T-cell (primary cell): ENCODE measurements at places on chromosomes 4 and X.

- no peak for DNase-seq
Measured at GRCh38 chr4:3335385-3335784, 42.6 kb downstream of the RGS12 start.

- no peak for DNase-seq
Measured at GRCh38 chr4:186881521-186882220, 158.0 kb upstream of the FAT1 start.

- DNase-seq: no peak
Measured at GRCh38 chr4:145019346-145019745, 78.7 kb downstream of the ANAPC10 start.

DNA sequence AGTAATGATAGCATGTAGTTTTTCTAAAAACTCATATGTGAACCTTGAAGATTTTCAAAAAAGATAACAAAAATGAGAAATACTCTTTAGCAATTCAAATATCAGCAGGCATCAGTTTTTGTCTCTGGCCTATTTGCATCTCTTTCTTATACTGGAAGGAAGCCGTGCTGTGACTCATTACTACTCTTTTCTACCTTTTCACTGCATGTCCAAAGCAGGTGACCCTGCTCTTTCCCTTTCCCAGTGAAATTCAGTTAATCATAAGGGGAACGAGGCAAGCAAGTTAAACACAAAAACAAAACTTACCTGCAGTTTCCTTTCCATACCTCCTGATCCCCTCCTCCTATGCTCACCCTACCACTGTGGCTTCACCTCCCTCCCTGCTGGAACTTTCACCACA, 9.3 kb downstream of the SPATA4 start:
- no peak for DNase-seq

- no peak for DNase-seq
Measured at GRCh38 chr4:181909368-181909767, 333.8 kb upstream of the TENM3 start.

- DNase-seq: no peak
Measured at GRCh38 chr4:157591245-157591644, 370.7 kb downstream of the GRIA2 start.

- no peak for DNase-seq
Measured at GRCh38 chr4:91497892-91498291, 805.9 kb upstream of the GRID2 start.

DNA sequence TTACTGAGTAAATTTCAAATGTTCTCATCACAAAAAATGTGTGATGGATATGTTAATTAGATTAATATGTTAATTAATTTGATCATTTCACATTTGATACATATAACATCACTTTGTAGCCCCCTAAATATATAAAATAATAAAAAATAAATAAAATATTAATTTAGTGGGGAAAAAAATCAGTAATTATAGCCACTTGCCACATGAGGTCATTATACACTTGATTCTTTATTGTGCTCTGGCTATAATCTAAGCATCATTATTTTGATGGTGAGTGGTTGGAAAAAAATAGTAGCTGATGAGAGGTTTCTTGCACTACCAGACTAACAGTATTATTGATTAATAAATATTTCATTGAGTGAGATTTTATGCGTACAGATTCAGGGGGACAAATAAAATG, 57.4 kb downstream of the DCK start:
- no peak for DNase-seq

- no peak for DNase-seq
Measured at GRCh38 chr4:151031831-151032605, 16.9 kb upstream of the LRBA start.

- no peak for DNase-seq
Measured at GRCh38 chr4:25915353-25915705, 1.3 kb downstream of the SMIM20 start.

GRCh38 chr4:119690871-119691270, 62.3 kb upstream of the PDE5A start:
- no peak for DNase-seq

- no peak for DNase-seq
Measured at GRCh38 chr4:120977435-120977997, 55.0 kb upstream of the PRDM5 start.

- DNase-seq: no peak
Measured at GRCh38 chr4:96912716-96913115, 1072.8 kb downstream of the PDHA2 start.

GRCh38 chrX:101617211-101618191, at the start of gene ARMCX6:
TSS of gene ARMCX6 (minus strand) at chrX:101618000. CDS start at chrX:101616620, 1,380 bp downstream.
- DNase-seq: peak; percentile 59

DNA sequence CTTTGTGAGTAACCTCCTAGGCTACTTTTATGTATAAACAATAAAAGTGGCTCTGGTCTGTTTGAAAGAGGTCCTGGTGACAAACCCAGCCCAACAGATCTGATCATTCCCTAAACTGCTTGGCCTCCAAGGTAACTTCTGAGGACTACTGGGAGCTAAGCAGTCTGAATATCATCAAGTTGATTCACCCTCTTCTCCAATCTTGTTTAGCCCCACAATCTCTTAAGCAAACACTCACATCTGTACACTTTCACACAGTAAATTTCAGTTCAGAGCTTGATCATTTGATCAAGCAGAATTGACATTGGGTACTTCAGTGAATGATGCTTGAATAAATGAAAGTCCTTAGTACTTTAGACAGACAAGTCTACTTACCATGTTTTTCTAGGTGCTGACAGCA, 74.7 kb downstream of the HCCS start:
- no peak for DNase-seq

- DNase-seq: no peak
Measured at GRCh38 chr4:83251447-83251830, 33.2 kb downstream of the COQ2 start.

- no peak for DNase-seq
Measured at GRCh38 chrX:84064164-84064563, 123.8 kb downstream of the RPS6KA6 start.

DNA sequence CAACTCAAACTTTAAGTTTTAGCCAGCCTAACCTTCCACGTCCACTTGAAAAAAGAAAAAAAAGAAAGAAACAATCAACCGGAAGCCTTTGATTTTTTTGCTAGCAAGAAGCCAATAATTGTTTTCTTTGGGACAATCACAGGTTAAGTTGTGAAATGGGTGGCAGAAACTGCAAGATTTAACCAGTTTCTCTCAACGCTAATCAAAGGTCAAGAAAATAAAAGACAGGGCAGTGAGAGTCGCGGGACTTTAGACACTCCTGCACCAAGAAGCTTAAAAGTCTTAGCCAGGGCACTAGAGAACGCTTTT, 1.0 kb downstream of the ACSL1 start:
- DNase-seq: no peak

GRCh38 chr4:53306729-53307128, 59.1 kb downstream of the SCFD2 start:
- DNase-seq: no peak

DNA sequence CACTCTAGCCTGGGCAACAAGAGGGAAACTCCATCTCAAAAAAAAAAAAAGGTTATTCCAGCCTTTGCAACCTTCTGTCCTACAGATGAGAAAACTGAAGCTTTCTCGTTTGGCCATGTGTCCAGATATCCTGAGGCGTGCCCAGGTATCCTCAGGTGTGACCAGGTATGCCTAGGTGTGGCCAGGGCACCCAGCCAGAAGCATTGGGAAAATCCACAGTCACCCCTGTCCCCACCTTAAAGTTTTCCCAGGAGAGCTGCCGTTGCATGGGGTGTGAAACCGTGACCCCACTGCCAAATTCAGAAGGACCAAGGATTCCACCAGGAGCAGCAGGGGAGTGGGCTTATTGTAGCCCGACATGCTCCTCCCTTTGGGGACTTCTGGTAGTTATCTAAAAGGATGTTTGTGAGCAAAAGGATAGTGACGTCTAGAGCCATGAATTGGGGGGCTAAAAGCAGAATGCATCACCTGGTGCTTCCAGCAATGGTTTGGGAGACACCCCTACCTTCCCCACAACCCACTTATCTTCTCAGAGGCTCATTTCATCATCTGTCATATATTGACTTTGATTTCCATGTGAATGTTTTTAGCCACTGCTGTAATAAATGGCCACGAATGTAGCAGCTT, 4.0 kb upstream of the DHRSX start:
- DNase-seq: no peak

- DNase-seq: no peak
Measured at GRCh38 chrX:12240491-12240890, 102.2 kb downstream of the FRMPD4 start.

DNA sequence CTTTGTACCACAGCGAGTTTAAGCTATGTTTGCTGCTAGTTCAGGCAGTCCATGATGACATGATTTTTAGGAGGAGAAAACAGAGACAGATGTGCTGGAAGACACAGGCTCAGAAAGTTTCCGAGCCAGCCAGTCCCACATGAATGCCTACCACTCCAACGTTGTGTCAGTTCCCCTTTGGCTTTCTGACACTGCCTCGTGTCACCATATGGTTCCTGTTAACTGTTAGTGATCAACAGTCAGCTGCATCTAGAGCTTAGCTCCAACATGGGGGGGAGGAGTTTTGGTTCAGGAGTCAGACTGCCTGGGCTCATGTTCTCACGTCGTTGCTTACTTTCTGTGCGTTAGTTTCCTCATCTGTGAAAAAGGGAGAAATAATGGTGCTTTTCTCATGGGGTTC, 343.7 kb downstream of the MID1IP1 start:
- DNase-seq: no peak

GRCh38 chr4:72496119-72496518, 72.9 kb downstream of the ADAMTS3 start:
- DNase-seq: no peak

- DNase-seq: no peak
Measured at GRCh38 chr4:87224141-87224923, 3.9 kb upstream of the KLHL8 start.

- DNase-seq: no peak
Measured at GRCh38 chr4:154422152-154422551, 69.4 kb downstream of the DCHS2 start.

- DNase-seq: no peak
Measured at GRCh38 chr4:33850371-33850902, 2393.9 kb downstream of the ARAP2 start.

GRCh38 chrX:49187028-49187394, 838 bp upstream of the PRICKLE3 start:
- DNase-seq: no peak

GRCh38 chr4:102537269-102537668, 36.1 kb downstream of the NFKB1 start:
- DNase-seq: no peak

- DNase-seq: no peak
Measured at GRCh38 chr4:168550064-168550766, 53.4 kb downstream of the PALLD start.

DNA sequence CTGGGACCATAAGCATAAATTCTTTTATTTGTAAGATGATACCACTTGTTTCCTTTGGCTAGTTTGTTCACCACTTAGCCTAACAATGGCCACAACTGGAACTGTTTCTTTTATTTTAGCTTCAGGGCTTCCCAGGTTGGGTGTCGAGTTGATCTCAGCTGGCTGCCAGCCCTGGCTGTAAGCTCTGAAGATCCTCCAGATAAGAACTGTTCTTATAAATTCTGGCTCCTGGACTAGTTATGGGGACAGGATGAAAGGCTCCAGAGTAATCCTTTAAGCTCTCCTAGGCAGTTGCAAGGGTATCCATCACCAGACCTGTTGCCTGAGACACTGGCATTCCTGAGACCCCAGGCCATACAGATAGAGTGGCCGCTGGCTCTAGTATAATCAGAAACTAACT, 129.4 kb upstream of the ACSL4 start:
- DNase-seq: no peak

- DNase-seq: no peak
Measured at GRCh38 chr4:144371485-144371884, 231.0 kb upstream of the GYPA start.

GRCh38 chr4:75844151-75844662, 58.0 kb downstream of the PPEF2 start:
- DNase-seq: no peak

- no peak for DNase-seq
Measured at GRCh38 chr4:11910812-11911211, 482.1 kb upstream of the HS3ST1 start.

DNA sequence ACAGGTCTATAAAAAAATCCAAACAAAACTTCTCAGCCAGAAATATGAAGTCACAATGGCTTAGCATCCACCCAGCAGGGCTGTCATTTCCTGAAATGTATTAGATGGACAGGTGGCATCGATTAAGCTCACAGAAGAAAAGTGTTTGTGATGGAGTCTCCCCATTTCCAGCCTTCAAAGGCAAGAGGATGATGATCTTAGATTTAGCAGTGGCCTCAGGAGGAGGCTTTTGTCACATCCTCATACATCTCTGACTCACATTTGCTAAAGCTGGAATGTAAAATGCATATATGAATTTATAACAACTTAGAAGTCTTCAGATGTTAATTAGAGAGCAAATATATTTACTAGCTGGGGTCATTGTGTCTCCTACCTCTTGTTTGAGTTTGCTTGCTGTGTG, 441.9 kb downstream of the SPRY1 start:
- no peak for DNase-seq
